Aorta (tissue), 5 donors: ENCODE measurements at places on chromosomes 5 and 9. TPM values are rescaled to one million over a fixed set of nuclear protein-coding genes. Genes with fewer than 3 reads are reported as not detected.

The ARHGEF37 gene
- total RNA-seq, result 18.0 TPM

GRCh38 chr5:67677422-67677970, 480.9 kb upstream of the CD180 start:
- DNase-seq, result no peak

DNA sequence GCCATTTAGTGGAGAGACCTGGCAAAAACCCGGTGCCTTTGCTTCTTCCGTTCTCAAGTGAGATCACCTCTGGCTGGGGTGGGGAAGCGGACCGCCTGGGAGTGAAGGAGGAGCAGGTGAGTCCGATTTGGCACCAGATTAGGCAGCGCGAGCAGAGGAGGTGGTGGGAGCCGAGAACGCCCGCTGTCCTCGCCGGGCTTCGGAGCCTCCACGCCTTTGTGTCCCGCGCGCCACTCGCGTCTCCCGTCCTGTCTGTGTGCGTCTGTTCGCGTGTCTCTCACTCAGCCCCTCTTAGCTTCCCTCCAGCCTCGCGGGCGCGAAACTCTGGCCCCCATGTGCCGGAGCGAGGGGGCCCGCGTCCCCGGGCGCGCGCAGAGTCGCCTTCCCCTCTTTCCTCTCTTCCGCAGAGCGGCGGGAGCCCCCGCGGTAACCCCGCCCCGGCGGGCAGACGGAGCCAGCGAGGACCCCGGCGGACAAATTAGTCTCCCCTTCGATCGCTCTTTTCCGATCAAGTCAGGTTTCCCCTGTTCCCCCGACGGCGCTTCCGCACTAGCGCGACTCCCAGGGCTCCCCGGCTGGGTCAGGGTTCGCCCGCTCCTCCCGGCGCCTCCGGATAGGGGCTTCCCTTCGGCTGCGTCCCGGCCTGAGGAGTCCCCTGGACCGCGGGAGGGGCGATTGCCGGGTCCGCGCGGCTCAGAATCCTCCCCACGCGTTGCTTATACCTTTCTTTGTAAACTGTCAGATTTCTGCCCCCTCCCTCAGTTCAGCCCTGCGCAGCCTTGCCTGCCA, 7.1 kb downstream of the POU4F3 start:
- DNase-seq, result no peak

GRCh38 chr5:57824047-57824446, 341.4 kb upstream of the ACTBL2 start:
- no peak for DNase-seq

GRCh38 chr9:92807757-92808725, 43.4 kb upstream of the BICD2 start:
- DNase-seq, result no peak

GRCh38 chr9:3281399-3281798, 244.4 kb downstream of the RFX3 start:
- no peak for DNase-seq
